ENCODE measurements at places on chromosomes 3 and 15. TPM values are rescaled to one million over a fixed set of nuclear protein-coding genes. Genes with fewer than 3 reads are reported as not detected.

PPP1R14D gene
- total RNA-seq, result not detected

SLC2A2 gene
- total RNA-seq, result not detected

REC114 gene
- total RNA-seq, result not detected

HRH1 gene
- 9.3 TPM for total RNA-seq

DNA sequence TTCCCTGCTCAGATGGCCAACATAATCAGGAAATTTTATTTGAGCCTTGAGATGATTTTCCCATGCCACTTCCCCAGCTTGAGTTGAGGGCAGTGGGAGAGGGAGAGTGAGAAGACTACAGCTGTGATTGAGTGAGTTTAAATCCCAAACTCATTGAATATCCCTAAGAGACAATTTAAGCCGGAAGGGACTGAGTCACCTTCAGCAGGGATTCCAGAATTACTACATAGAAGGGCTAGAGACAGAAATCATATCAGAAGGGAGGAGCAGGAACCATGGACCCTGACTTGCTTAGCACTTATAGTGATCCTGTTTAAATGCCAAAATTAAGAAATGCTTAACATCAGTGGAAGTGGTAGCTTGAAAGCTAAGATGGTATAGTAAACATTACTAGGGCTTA lies 312.2 kb upstream of the SLCO3A1 start:
- peak; percentile 3 for DNase-seq
- H3K27ac ChIP-seq, result no peak overlapping the region
- H3K4me3 ChIP-seq, result no peak overlapping the region
- H3K36me3 ChIP-seq, result no peaks in the 10 kb centered on the region
- H3K4me1 ChIP-seq, result peaks cover 5% of the 10 kb centered on the region

GRCh38 chr3:51380601-51381332 lies 4.3 kb upstream of the MANF start:
- no peak overlapping the region for H3K27ac ChIP-seq
- H3K4me1 ChIP-seq, result peaks cover 16% of the 10 kb centered on the region
- no peak for DNase-seq
- no peaks in the 10 kb centered on the region for H3K36me3 ChIP-seq

DNA sequence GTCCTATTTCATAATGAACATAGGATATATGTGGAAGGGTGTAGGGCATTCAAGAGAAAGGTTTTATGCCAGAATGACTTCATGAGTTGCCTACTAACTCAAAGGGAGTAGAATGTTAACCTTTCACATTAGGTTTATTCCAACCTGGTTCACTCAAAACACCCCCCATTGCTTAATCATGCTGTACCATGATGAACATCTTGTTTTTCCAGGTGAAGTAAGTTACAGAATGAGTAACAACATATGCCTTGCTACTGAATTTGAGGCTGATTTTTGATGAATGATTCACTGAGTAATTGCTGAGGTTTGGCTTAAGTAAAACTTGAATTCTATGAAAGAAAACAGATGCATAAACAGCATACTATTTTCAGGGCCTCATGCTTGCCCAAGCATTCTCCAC lies 5.9 kb upstream of the CLDN16 start:
- H3K4me3 ChIP-seq, result no peak overlapping the region
- H3K27ac ChIP-seq, result no peak overlapping the region
- no peaks in the 10 kb centered on the region for H3K27me3 ChIP-seq
- no peaks in the 10 kb centered on the region for H3K36me3 ChIP-seq
- no peak for DNase-seq

DNA sequence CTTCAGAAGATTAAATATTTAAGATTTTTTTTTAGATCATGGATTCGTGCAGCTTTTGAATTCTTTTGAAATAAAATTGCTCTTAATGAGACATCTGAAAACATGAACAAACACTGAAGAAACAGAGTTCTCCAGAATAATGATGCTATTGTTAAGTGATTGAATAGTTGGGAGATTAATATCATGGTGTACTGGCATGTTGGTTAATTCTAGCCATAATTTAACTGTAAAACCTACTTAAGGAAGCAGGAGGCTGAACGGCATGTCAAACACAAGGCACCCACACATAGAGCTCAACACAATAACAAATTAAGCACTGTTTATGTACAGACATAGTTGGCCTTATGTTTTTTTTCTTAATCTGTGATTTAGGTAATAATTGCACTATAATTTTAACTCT lies 185.6 kb downstream of the RBMS3 start:
- H3K27ac ChIP-seq, result no peak overlapping the region
- DNase-seq, result no peak
- H3K36me3 ChIP-seq, result no peaks in the 10 kb centered on the region
- H3K4me3 ChIP-seq, result no peak overlapping the region
- peaks cover 8% of the 10 kb centered on the region for H3K4me1 ChIP-seq
- H3K27me3 ChIP-seq, result no peaks in the 10 kb centered on the region

DNA sequence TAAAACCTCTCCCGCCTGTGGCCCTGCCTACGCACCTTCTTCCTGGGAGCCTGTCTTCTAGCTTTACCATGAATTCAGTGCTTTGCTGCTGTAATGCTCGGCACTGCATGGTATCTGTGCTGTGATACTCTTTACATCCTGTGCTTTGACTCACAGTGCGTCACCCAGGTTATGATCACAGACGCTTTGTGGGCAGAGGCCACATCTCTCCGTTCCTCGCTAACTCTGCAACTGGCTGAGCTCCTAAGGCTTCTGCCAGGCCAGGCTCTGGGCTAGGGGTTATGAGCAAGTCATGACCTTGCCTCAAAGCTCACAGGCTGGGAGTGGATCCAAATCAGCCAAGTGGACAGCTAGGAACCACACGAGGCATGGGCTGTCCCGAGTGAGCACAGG lies 23.2 kb downstream of the SPTBN5 start:
- no peak for DNase-seq
- no peaks in the 10 kb centered on the region for H3K36me3 ChIP-seq
- no peak overlapping the region for H3K4me3 ChIP-seq

DNA sequence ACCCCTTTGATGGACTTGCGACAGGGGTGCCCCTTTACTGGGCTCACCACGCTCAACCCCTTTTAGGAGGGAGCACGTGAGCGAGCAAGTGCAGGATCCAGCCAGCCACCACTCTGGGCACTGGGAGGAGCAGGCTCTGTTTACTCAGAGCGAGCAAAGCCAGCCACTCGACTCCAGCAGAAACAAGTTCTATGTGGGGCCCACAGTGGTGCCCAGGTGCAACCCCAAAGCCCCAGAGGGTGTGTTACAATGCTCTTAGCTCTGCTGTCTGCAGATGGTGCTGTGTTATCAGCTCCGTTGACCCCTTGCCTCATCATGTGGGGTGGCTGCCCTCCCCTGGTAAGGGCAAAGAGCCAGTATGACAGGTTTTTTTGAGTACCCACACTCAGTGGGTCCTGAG lies 120.3 kb upstream of the SUCLG2 start:
- H3K27ac ChIP-seq, result no peak overlapping the region
- DNase-seq, result no peak
- H3K4me3 ChIP-seq, result no peak overlapping the region
- H3K27me3 ChIP-seq, result no peaks in the 10 kb centered on the region

DNA sequence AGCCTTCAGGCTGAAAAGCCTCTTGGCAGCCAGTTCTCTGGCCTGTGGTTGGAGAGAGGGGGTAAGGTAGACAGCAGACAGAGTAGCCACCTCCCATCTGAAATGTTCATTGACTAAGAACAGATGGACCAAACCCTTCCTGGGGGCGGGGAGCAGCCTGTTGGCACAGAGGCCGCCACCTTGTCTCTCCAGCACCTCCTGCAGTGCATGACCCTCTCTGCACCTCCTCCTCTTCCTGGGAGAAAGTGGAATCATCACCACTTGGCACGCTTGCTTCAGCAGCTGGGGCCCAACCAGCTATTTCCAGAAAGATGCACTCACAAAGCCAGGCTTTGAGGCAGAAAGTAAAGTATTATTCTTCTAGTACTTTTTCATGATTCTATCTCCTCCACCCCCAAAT lies 313.4 kb upstream of the CHRM5 start:
- no peak overlapping the region for H3K27ac ChIP-seq
- no peak for DNase-seq
- H3K36me3 ChIP-seq, result no peaks in the 10 kb centered on the region
- no peak overlapping the region for H3K4me3 ChIP-seq
- H3K27me3 ChIP-seq, result no peaks in the 10 kb centered on the region

DNA sequence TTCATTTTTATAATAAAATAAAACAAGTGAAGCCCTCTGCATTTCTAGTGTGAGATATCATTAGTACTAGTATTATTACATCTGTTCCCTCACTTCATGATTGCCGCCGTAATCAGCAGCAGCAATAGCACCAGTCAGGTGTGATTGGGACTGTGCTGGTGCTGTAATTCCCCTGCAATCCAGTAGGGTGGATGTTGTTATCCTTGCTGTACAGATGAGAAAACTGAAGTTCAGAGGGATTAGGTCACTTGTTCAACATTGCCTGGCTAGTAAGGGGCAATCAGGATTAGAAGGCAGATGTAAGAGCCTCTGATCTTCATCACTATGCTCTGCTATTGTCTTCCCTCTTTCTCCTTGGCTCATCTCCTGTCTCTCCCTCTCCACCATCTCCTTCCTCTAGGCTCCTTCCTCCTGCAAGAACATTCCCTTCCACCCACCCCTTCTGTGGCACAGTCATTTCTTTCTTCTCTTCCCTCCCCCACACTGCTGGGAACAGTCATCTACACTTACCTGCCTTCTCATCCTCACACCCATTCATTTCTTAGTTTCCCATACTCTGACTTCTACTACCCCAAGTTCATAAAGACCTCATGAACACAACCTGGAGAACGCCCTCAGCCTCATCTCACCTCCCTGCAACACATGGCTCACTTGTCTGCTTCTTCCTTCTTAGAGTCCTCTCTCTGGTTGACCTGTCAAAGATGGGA lies 29.7 kb downstream of the CRYGS start:
- no peaks in the 10 kb centered on the region for H3K4me1 ChIP-seq
- no peaks in the 10 kb centered on the region for H3K36me3 ChIP-seq
- H3K27me3 ChIP-seq, result no peaks in the 10 kb centered on the region

DNA sequence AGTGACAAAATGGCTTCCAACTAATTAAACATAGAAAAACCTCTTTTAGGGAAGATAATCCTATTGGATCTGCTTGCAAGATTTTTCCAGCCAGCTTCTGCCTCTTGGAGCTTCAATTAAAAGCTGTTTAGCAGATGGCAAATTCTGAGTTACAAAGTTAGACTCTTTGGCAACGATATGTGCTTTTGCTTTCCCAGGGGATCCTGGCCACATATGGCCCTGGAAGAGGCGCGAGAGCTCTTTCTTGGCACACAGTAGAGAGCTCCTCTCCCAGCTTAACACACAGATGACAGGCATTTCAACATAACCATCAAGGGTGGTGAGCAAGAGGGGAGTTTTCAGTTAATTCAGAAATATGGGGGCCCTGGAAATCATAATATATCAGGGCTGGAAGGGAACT lies 41.6 kb upstream of the GALNT15 start:
- H3K4me1 ChIP-seq, result peaks cover 16% of the 10 kb centered on the region
- peak overlapping the region; percentile 68 for H3K27ac ChIP-seq
- H3K27me3 ChIP-seq, result no peaks in the 10 kb centered on the region

DNA sequence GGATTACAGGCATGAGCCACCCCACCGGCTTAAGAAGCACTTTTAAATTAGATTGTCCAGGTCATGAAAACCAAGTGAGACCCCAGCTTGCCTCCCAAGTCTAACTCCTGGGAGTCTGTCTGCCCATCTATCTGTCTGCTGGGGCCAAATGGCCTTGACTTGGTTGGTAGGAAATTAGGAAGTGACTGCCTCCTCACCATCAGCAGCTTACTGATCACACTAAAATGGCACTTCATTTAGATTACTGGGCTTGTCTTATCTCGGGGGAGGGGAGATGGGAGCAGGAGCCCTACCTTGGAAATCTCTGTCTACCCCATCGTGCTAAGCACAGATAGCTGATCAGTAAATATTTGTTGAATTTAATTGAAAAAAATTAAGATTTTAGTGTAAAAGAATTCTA lies 5.6 kb upstream of the LRRC2 start:
- no peaks in the 10 kb centered on the region for H3K27me3 ChIP-seq
- H3K27ac ChIP-seq, result no peak overlapping the region
- DNase-seq, result no peak
- no peak overlapping the region for H3K4me3 ChIP-seq

GRCh38 chr3:8768364-8769087 lies 887 bp downstream of the OXTR start:
- H3K27ac ChIP-seq, result no peak overlapping the region
- peak overlapping the region; percentile 14 for H3K4me3 ChIP-seq
- peaks cover 21% of the 10 kb centered on the region for H3K4me1 ChIP-seq

DNA sequence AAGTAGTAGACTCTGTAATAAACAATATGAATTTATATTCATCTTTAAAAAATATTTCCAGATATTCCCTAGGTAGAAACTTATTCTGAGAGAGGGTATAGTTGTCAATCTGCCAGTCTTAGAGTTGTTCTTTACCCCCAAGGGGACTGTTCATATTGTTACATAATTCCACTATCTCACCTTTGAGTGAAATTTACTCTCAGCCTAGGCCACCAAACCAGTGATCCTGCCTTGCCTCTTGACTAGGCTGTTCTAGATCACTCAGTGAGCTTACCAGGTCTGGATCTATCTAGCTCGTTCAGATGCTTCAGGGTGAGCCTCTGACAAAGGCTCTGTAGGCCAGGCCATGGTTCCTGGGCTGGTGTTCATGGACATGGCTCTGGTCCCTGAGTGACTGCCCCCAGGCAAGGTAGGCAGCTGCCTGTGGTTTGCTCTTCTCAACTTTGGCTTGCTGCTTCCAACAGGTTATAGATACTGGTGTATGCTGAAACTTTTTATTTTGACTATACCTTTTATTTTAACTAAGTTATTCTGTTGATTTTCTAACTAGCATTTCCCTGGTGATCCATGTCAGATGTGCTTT lies 27.6 kb downstream of the ZNF592 start:
- H3K4me3 ChIP-seq, result no peak overlapping the region
- DNase-seq, result no peak
- H3K4me1 ChIP-seq, result peaks cover 21% of the 10 kb centered on the region

GRCh38 chr15:74869726-74870407 lies 3.3 kb downstream of the SCAMP2 start:
- no peak for DNase-seq
- H3K4me3 ChIP-seq, result no peak overlapping the region
- no peaks in the 10 kb centered on the region for H3K36me3 ChIP-seq

DNA sequence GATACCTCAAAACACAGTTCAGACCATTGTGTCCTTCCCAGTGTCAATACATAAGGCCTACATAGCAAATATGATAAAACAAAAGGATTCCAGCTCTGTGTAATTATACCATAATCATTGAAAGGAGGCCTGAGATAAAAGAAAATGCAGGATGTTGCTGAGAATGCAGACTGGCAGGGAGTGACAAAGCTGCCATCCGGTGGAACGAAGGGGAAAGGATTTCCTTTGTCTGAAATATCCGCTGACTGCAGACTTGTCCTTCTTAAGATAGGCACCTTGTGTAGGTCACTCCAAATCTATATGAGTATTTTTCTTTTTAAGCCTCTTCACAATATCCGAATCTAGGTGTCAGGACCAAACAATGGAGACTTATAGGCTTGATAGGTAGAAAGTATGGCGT lies 108.0 kb downstream of the KCNH8 start:
- H3K36me3 ChIP-seq, result no peaks in the 10 kb centered on the region
- H3K27me3 ChIP-seq, result no peaks in the 10 kb centered on the region
- H3K4me1 ChIP-seq, result no peaks in the 10 kb centered on the region
- H3K27ac ChIP-seq, result no peak overlapping the region
- no peak overlapping the region for H3K4me3 ChIP-seq

- H3K27me3 ChIP-seq, result no peaks in the 10 kb centered on the region
- H3K27ac ChIP-seq, result no peak overlapping the region
- H3K4me1 ChIP-seq, result no peaks in the 10 kb centered on the region
- DNase-seq, result no peak
These were observed 111.7 kb upstream of the PLXND1 start for GRCh38 chr3:129718201-129718600.
